Stimulated activated CD8-positive, alpha-beta memory T cell treated with anti-CD3 and anti-CD28 coated beads, Interleukin-4, amount 100 ng/mL, for 4 hours (primary cell): ENCODE measurements at places on chromosomes 7 and 10.

- no peak for DNase-seq
Measured at GRCh38 chr10:51685768-51686167, 13.6 kb downstream of the CSTF2T start.

DNA sequence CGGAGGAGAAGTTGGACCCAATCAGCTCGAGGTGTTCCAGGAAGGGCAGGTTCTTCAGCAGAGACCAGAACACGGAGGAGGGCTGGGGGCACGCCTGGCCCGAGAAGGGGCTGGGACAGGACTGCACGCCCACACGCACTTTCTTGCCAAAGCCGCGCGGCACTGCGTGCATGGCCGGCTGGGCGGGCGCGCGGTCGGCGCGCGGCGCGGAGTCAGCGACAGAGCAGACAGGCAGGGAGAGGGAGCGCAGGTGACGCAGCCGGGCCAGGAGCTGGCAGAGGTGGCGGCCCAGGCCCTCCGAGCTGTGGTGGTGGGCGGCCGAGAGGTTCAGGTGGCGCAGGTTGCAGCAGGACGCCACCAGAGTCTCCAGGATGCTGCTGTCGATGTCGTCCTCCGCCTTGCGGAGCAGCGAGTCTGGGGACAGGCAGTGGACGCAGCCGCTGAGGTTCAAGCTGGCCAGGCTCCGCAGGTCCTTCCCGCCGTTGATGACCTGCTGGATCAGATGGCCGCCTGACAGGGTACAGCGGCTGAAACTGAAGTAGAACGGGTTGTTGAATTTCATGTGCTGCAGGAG, 77.2 kb upstream of the TNRC18 start:
- no peak for DNase-seq

DNA sequence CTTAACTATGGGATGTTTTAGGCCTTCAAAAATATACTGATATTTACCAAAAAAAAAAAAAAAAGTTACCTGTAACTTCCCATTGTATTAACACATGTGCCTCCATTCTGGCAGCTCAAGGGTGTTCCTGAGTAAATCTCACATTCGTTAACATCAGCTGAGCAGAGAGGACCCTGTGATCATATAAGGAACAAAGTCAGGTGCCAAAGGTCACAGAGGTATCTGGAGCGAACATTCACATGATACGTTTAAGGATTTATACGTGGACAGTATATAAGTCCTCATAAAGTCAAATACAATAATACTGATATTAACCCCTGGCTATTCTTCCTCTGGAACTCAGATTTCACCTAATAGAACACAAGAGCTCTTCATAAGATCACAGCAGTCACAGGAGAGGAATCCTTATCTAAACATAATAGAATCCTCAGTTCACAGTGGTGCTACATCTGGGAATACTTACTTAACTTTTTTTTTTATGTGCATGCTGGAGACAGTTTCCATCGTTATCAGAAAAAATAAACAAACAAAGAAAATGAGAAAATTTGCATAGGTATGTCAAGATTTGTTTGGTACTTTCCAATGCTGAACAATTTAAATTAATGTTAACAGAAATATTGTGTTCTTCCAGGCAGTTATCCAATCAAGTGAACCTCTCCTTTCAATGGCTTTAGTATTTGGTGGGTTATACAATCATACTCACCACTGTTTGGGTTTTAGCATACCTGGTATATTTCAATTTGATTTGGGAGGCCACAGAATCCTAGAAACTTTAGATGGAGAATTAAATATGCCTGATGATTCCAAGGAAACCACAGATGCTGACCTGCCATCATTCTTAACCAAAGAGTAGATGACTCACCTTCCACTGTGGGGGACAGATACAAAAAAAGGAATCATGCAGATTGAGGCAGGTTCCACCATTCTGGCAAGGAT, 6.6 kb downstream of the CUBN start:
- DNase-seq, result no peak

- no peak for DNase-seq
Measured at GRCh38 chr7:36441344-36442022, 51.8 kb downstream of the ANLN start.

DNA sequence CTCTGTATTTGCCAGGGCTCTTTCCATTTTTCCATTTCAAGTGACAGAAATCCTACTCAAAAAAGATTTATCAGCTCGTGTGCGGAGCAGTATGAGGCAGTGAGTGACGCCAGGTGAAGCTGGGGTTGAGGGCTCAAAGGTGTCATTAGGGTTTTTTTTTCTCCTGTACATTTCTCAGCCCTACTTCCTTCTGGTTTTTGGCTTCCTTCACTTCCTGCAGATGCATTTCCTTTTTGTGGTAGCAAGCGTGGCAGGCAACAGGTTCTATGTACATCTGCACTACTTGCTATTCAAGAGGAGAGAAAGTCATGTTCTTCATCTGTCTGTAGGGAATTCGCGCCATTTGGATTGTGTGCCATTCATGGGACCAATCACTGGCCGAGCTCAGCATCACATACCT, 52.8 kb upstream of the AOAH start:
- peak; percentile 13 for DNase-seq

DNA sequence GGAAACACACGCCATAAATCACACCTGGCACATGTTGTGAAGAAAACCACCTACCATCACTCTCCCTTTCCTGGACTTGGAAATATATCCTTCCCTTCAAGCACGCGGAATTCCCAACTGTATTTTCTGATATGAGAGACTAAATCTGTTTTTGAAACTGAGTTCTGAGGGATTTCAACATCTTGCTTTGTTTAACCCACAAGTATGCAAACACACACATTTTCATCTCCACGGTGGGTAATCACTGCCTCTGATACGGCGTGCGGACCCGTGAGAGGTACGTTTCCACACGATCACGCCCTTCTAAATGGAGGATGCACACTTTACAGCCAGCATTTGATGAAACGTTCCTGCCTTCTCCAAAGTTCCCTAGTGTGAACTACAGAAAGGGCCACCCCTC, 83.4 kb downstream of the ZRANB1 start:
- no peak for DNase-seq

DNA sequence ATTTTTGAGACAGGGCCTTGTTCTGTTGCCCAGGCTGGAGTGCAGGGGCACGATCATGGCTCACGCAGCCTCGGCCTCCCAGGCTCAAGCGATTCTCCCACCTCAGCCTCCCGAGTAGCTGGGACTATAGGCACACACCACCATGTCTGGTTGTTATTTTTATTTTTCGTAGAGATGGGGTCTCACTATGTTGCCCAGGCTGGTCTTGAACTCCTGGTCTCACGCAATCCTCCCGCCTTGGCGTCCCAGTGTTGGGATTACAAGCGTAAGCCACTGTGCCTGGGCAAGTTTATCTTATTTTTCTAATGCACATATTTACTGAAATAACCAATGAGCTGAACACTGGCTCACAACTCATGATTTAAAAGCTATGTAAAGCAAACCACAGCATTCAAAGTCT, 61.9 kb downstream of the FAM171A1 start:
- no peak for DNase-seq

GRCh38 chr10:65805993-65806392, 1119.8 kb upstream of the LRRTM3 start:
- no peak for DNase-seq

DNA sequence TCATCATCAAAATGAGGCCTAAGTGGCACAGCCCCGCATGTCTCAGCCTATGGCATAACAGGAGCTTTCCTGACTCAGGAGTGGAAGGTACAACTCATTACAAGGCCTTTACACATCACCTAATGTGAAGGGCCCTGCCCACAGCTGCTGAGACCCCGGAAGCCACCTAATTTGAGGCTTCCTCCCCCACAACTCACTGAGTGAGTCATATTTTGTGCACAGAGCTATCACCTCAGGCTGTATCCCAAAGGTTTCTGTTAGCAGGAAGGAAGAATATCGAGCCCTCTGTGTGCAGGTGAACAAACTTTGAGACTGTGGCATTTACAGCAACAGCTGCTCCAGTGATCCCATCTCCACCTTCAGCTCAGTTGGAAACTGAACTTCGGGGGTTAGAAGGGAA, 20.6 kb downstream of the HTR5A start:
- DNase-seq, result peak; percentile 0

DNA sequence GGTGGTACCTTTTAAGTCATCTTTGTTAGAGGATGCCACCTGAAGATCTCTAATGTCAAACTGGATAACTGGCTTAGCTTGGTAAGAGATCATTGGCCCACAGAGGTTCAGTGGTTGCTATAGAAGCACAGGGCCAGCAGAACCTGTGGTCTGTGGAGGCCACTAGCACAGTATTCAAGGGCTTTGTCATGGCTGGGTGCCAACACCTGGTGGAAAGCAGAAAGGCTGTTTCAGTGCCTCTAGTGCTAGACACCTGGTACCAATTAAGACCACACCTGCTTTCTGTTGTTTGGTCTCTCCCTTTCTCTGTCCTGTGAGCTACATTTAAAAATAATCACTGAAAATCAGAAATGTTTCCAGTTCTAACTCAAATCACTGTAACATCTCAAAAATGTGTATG, 10.0 kb upstream of the PCGF5 start:
- no peak for DNase-seq

DNA sequence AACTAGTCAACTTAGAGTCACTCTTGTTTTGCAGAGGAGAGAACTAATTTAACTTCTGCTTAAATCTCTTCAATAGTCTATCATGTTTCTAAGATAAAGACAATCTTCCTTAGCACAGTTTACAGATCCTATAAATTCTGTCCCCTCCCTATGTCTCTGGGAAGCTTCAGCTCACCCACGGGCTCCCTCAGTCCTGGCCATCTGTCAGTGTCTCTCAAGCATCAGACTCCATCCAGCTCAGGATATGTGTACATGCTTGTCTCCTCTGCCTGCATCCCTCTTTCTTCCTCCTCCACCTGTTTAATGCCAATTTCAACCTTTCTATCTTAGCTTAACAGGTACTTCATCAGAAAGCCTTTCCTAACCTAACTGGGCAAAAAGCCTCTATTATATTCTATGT, 177.1 kb upstream of the PTER start:
- no peak for DNase-seq

- no peak for DNase-seq
Measured at GRCh38 chr7:125681508-125681907, 751.9 kb upstream of the POT1 start.

DNA sequence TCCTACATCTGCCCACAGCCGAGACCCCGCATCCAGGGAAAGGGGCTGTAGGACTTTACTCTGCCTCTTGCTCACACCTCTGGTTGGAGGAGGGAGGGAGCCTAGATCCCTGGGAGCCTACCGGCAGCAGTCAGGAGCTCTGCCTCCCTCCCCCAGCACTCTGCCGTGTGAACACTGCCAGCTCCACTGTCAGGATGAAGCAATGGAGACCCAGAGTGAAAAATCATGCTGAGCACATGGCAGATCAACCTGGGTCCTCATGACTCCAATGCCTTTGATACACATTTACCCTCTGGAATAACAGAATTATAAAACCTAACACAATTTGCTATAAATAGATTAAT, 477.7 kb downstream of the TNS3 start:
- no peak for DNase-seq

DNA sequence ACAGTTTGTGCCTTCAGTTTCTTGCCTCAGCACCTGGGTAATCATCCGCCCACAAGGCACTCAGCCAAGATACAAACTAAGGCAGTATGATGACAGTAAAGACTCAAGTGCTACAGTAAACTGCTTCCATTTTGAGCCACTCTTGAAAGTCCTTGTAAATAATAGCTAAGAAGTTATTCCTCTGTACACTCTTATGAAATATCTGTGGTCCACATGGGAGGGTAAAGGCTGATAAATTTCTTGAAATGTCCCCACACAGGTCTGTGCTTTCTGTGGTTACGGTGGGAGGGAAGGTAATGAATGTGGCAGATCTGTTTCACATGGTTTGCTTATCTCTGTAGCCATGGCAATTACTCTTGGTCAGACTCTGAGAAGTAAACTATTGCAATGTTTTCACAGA, 551.0 kb upstream of the ZWINT start:
- no peak for DNase-seq
